Fibroblast of the aortic adventitia (primary cell): ENCODE measurements at places on chromosomes 3 and 15. TPM values are rescaled to one million over a fixed set of nuclear protein-coding genes. Genes with fewer than 3 reads are reported as not detected.

Gene ARL6IP5
- 108 and 177 TPM in 2 replicates for total RNA-seq

Gene ST6GAL1
- 3.3 and 10.5 TPM in 2 replicates for total RNA-seq

Gene FOXB1
- total RNA-seq, result not detected in 2 replicates

Gene PROK2
- total RNA-seq, result not detected in 2 replicates

Gene SKOR1
- 0.08 and 0.09 TPM in 2 replicates for total RNA-seq

Gene NR1I2
- total RNA-seq, result 0.27 TPM in 1 of 2 replicates, not detected in the other

Gene HAUS2
- total RNA-seq, result 41.4 and 41.5 TPM in 2 replicates

Gene LDHAL6B
- total RNA-seq, result not detected in 2 replicates

Gene IQCF2
- not detected in 2 replicates for total RNA-seq

Gene CKMT1A
- not detected in 2 replicates for total RNA-seq

Gene SPRED1
- 36.2 and 55.1 TPM in 2 replicates for total RNA-seq

Gene HESX1
- total RNA-seq, result 0.81 and 2.4 TPM in 2 replicates

Gene PLIN1
- 0.27 and 0.41 TPM in 2 replicates for total RNA-seq

Gene SRPRB
- total RNA-seq, result 76.7 and 86.9 TPM in 2 replicates

Gene CRYBG3
- total RNA-seq, result 23.9 and 28.8 TPM in 2 replicates

Gene ATP10A
- 4.4 and 5.8 TPM in 2 replicates for total RNA-seq

Gene GOLGA6L7
- not detected in 2 replicates for total RNA-seq

Gene CP
- 1.2 TPM in 1 of 2 replicates, not detected in the other for total RNA-seq

Gene TUBGCP4
- 7.1 and 10.7 TPM in 2 replicates for total RNA-seq

Gene ADIPOQ
- not detected in 2 replicates for total RNA-seq

Gene CCR3
- total RNA-seq, result not detected in 2 replicates

Gene GPR27
- 0.25 TPM in 1 of 2 replicates, not detected in the other for total RNA-seq

Gene P2RY14
- 0.41 TPM in 1 of 2 replicates, not detected in the other for total RNA-seq

Gene TMC3
- total RNA-seq, result under 0.01 TPM in 1 of 2 replicates, not detected in the other

Gene SI
- not detected in 2 replicates for total RNA-seq

Gene ZNF502
- 4.7 and 6.0 TPM in 2 replicates for total RNA-seq

Gene FETUB
- not detected in 2 replicates for total RNA-seq

Gene SAMD7
- not detected in 2 replicates for total RNA-seq
